ENCODE measurements at places on chromosomes 4 and X.
A peak's percentile ranks its signal among the peaks of the same experiment; 100 is the strongest.

DNA sequence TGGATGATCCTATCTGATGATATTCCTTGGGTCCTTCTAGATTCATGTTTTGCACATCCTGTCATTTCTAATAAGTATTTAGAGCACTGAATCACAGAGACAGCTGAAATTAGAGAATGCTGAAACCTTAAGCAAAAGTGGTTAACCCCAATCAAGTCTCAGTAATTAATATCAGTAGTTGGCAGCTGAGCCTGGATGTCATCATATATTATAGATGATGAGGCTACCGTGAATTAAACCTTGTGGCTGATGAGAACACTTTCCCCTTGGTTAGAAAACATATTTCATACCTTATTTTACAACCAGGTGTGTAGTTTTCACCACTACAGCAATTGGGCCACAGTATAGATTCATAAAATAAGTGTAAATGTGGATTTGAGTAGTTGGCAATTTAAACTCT lies 499.0 kb downstream of the PDGFC start:
- peak; percentile 8 for DNase-seq

- peak; percentile 9 for DNase-seq
Observed at GRCh38 chr4:15132739-15133138, 130.5 kb downstream of the CPEB2 start.

DNA sequence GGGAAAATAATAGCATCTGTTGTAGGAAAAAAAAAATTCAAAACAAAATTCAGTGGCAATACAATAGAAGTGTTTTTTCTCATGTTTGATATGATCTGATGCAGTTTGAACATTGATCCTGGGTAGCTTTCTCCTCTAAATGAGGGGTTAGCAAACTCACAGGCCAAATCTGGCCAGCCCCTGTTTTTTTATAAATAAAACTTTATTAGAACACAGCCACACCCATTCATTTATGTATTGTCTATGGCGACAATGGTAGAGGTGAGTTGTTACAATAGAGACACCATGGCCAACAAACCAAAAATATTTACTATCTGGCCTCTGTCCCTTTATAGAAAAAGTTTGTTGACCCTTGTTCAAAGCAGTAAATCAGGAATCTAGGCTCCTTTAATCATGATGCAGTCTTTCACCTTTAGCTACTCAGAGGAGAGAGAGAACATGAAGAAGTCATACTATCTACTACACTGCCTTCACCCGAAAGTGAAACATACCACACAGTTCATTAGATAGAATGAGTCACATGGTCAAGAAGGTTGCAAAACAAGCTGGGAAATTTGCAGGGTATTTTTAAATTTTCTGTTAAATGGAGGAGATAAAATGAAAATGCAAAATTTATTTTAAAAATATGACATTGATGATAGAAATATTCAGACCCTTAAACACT lies 186.6 kb upstream of the MAOA start:
- DNase-seq, result no peak

DNA sequence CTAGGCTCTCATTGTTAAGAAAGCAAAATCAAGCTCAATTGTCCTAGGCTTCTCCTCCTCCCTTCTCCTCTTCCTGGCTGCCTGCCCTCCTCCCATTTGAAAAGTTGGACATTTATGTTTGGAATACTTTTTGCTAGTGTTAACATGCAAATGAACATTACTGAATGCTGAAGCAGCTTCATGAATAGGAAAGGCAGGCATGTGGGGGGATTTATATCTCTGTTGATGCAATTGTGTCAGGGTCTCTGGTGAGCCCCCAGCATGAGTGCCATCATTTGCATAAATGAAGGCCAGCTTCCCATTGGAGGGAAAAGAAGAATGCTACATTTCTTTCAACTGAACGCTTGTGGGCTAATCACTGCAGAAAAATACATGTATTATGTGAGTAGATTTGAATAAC lies 160.1 kb upstream of the NDST3 start:
- no peak for DNase-seq

DNA sequence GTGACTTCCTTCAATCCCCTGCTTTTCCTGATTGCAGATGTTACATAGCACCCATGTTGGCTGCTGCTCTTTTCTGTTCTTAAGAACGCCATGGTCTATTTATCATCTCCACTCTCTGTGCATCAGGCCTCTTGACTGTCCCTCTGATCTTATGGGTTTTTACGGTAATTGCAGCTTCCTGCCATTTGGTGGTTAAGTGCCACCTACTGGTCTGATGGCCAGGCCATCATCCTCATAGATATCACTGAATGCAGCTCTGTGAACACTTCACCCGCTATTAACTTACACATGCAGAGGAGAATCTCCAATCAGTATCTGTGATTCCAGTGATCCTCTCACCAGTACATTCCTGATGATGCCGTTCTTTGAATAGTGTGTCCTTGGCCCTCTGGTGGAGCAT lies 382.4 kb downstream of the TRAM1L1 start:
- DNase-seq, result no peak

DNA sequence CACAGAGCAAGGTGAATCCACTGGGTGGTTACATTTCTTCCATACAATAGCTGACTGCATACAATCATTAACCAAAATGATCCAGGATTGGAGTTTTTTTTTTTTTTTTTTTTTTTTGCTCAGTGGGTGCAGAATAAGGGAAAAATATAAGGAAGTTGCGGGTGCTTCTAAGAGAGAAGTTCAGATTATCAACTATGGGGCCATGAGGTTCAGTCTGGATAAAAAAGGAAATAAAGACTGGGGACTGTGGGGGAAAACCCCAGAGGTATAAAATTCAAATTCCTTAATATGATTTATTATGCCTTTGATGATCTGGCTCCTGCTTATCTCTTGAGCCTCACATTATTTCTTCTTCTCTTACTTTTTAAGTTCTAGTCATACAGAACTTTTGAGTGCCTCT lies 5.9 kb upstream of the EIF1AX start:
- no peak for DNase-seq

GRCh38 chr4:112093636-112094202 lies 51.5 kb upstream of the FAM241A start:
- no peak for DNase-seq

DNA sequence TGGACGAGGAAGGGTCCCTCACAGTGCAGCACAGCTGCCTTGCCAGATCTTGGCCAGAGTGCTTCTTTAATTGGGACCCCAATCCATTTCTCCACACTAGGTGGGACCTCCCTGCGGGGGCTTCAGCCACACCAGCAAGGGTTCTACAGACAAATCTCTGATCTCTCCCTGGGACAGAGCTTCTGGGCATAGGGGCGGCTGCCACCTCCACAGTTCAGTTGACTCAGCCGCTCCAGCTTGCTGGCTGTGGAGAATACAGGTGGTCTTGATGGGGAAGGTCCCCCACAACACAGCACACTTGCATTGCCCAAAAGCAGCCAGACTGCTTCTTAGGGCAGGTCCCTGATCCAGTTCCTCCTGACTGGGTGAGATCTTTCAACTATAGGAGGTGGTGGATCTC lies 199.6 kb downstream of the EDA start:
- no peak for DNase-seq

GRCh38 chr4:42716996-42717395 lies 60.1 kb upstream of the ATP8A1 start:
- no peak for DNase-seq

DNA sequence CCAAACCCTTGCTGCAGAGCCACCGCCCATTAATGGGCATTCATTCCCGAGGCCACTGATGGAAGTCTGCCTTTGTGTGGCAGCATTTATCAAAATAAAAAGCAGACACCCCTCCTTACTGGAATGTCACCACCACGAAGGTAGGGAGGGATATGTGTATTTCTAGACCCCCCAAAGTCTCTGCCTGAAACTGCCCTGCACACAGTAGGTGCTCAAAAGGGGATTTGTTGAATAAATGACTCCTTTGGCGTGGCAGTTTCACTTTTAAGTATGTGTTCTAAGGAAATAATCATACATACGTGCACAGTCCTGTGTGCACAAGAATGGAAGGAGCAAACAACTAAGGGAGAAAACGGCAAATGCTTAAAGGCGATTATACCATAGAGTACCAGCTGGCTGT lies 23.6 kb upstream of the GLOD5 start:
- no peak for DNase-seq

DNA sequence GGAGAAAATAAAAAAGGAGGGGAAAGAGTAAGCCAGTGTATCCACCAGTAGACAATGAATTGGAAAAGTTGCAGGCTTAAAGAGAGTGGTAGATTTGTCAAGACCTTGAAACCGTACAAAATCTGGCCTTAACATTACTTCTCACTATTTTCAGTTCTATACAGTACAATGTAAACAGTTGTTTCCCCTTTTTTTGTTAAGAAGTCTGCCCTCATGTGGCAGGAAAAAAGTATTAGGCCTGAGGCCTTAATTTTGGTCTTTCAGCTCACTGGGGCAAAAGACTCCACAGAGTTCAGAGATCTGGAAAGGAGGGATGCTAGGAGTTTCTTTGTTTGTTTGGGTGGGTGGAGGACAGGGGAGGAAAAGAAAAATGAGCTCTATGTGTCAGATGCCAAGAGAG lies 92.8 kb upstream of the CCDC160 start:
- DNase-seq, result no peak

- DNase-seq, result peak; percentile 54
Observed at GRCh38 chrX:118603981-118604380, 108.4 kb downstream of the DOCK11 start.

GRCh38 chrX:151870602-151871001 lies 42.1 kb upstream of the MAGEA4 start:
- DNase-seq, result peak; percentile 55

GRCh38 chr4:18025288-18025687 lies 3.7 kb upstream of the LCORL start:
- DNase-seq, result no peak

DNA sequence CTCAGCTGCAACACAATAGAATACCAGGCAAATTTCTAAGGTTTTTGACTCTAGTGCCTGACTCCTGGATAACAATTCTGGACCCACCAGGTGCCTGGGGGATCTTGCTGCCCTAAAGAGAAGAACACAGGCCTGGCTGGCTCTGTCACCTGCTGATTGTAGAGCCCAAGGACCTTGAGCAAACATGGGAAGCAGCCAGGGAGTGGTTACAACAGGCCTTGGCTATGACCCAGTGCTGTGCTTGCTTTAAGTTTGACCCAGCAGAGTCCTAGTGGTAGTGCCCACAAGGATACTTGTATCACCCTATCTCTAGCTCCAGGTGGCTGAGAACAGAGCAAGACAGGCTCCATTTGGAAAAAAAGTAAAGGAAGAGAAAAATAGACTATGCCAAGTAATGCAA lies 176.8 kb upstream of the DCAF12L2 start:
- no peak for DNase-seq

GRCh38 chr4:103370336-103370735 lies 172.2 kb upstream of the CENPE start:
- no peak for DNase-seq

DNA sequence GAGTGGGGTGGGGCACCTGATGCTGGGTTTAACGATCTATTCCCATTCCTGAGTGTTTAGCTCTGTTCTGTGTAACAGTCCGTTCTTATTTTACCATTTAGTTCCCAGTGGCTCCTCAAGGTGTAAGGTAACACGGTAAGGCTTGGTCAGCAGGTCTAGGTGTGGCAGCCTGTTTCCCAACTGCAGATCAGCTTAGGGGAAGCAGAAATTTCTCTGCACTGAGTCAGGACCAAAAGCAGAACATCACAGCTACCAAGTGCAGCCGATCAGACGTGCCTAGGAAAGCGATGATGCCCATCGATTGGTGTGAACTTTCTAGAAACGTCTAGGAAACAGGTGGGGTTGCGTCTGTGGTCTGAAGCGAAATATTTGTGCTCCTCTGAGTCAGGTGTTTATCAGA lies 240.1 kb downstream of the STIM2 start:
- DNase-seq, result no peak

GRCh38 chr4:151717314-151717713 lies 43.5 kb downstream of the GATB start:
- no peak for DNase-seq

DNA sequence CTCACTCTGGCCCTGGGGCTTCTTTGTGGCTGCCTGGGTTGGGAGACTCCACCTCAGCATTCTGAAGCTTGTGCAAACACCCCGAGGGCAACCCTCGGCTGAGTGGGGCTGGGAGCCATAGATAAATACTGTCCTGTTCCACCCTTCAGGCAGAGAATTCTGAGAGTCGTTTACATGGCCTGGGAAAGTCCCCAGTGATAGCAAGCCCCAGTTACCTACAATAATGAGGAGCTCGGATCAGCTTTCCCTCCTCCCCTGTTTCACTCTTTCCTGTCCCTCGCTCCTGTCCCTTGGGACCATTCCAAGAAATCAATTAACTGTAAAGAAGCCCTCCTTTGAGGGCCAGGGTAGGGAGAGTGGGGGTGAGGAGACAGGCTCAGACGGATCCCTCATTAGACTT lies 31.6 kb upstream of the DDX3X start:
- no peak for DNase-seq

DNA sequence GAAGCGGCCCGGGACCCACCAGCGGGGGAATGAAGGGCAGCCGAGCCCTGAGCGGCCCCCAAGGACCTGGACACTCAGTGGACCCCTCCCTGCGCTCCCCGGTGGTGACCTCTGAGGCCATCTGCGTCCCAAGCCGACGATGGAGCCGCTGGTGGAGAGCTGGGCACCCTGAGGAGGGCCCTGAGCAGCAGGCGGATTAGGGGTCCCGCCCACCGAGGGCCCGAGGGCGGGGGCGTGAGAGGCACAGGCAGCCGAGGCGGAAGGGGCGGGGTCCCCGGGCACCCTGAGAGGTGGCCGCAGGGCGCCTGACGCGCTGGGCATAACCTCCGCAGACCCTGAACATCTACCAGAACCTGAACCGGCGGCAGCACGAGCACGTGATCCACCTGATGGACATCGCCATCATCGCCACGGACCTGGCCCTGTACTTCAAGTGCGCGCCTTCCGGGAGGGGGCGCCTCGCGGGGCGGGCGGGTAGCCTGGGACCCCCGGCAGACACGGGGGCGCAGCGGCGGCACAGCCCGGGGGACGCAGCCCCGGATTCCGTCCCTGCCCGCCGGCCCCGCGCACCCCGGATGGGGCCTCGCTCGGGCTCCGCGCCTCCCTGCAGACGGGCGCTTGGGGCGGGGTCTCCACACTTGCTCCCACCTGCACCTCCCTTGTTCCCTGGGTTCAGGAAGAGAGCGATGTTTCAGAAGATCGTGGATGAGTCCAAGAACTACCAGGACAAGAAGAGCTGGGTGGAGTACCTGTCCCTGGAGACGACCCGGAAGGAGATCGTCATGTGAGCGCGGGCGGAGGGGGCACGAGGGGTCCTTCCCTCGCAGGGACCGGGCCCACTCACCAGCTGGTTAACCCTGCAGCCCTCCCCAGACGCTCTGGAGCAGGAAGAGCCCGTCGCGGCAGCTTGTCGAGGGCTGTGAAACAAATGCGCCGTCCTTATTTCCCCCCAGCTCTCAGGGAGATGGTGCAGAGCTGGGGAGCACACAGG lies 10.3 kb downstream of the ATP5ME start:
- no peak for DNase-seq

- DNase-seq, result no peak
Observed at GRCh38 chr4:147220833-147221232, 260.1 kb upstream of the EDNRA start.

DNA sequence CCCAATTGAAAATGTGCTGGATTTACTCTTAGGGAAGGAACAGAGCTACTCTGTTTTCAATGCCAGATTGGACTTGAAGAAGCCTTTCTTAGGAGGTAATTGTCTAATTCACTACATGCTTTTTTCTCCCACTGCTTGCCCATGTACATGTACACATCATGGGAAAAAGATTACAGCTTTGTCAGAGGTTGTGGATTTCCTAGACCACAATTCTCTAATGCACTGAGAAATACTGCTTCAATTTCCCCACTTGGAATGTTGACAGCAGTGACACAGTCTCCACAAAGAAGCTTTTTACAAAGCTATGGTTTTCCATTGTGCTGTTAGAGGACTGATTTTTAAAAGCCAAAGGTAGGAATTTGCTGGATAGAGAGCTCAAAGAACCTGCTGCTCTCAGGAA lies 19.5 kb downstream of the ZAR1 start:
- no peak for DNase-seq

Data from fibroblast of gingiva (primary cell).